Activated CD8-positive, alpha-beta memory T cell treated with anti-CD3 and anti-CD28 coated beads for 1 hour (primary cell): ENCODE measurements at places on chromosomes 12 and 14.

GRCh38 chr12:22709292-22709691 lies 84.3 kb downstream of the ETNK1 start:
- no peak for DNase-seq

- DNase-seq, result no peak
These were observed 38.4 kb downstream of the ESR2 start for GRCh38 chr14:64255756-64256155.

DNA sequence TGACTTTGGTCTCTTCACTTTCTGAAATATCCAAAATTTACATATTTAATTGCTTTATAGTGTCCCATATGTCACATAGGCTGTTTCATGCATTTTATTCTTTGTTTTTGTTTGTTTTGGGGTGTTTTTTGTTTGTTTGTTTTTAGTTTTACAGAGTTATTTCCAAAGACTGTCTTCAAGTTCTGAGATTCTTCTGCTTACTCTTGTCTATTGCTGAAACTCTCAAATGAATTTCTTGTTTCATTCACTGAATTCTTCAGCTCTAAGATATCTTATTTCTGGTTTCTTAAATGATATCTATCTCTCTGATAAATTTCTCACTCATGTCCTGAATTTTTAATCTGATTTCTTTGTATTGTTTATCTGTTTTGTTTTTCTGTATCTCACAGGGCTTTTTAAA lies 412.0 kb upstream of the ATP2B1 start:
- DNase-seq, result no peak

DNA sequence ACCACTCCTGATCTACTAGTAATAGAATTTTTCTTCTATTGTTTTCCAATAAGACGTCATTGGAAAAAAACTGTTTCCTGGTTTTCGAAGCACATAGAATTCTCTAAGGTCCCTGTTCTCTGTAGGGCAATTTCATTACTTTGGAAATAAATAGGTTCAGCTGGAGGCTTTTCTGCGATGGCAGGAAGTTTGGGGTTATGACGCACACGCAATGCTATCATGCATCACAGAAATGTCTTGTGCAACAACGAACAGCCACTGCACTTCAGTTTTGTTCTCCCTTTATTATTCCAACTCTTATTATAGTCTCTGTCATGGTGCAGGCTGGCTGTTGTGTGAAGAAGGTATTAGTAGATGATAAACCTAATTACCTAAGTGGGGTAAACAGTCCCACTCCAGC lies 59.0 kb downstream of the KCNK10 start:
- DNase-seq, result no peak

DNA sequence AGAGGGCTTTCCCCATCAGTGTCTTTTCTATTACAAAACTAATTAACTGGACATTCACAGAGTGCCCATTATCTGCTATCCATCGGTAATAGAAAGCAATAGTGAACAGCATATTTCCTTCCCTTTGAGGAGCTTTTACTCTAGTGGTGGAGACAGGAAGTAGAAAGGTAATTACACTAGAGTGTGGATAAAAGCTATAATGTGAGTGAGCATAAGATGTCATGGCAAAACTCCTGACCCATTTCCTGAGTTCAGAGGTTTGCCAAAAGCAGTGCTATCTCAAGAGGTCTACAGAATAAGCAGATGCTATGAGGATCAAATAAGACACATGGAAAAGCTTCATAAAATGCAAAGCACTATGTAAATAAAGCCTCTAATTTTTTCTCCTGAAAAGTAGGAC lies 24.0 kb downstream of the TIMELESS start:
- DNase-seq, result no peak

DNA sequence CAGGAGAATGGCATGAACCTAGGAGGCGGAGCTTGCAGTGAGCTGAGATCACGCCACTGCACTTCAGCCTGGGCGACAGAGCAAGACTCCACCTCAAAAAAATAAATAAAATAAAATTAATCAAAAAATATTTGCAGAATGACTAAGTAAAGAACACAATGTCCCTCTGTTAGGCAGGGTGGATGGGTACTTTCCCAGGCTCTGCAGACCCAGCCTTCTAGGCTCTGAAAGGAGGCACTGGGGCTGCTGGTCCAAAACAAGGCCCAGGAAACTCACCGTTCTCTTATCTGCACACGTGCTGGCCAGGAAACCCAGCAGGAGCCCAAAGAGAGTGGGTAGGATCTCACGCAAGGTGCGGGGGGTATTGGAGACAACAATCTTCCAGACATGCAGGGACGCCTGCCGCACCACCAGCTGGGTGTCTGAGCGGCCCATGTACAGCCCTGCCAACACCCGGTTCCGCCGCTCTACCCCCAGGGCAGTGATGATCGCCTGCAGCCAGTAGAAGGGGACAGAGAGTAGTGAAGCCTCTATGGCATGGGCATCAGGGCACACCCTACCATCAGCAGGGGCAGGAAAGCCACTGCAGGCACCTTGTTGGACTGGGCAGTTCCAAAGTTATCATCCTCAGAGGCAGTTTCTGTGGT lies 25.8 kb upstream of the RAB35 start:
- DNase-seq, result no peak
